Coronary artery (tissue), 2 donors: ENCODE measurements at places on chromosomes 16 and 17.
A peak's percentile ranks its signal among the peaks of the same experiment; 100 is the strongest.

- no peak for DNase-seq
Observed at GRCh38 chr17:27353033-27353460, 59.1 kb downstream of the WSB1 start.

- DNase-seq, result no peak
Observed at GRCh38 chr17:12898110-12898509, 108.8 kb downstream of the ARHGAP44 start.

DNA sequence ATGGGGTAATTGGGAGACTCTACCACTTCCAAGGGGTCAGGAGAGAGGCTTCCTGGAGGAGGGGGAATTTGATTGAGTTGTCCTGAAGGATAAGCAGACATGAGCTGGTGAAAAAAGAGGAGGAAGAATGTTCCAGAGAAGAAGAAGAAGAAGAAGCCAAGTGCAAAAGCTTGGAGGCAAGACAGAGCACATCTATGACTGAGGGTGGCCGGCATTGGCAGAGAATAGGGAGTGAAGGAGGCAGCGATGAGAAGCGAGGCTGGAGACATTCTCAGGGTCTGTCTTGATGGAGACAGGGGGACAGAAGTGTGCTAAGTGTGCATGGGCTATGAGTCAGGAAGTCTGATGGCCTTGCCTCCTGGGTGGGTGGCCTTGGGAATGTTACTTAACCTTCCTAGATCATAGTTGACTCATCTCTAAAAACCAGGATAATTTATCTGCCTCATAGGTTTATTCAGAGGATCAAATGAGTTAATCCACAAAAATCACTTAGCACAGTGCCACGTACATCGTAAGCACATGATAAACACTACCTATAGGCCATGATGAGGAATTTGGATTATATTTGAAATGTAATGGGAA is 171.7 kb downstream of the ABCC12 start:
- no peak for DNase-seq

- no peak for DNase-seq
Observed at GRCh38 chr16:24853830-24854229, 8.1 kb downstream of the SLC5A11 start.

- DNase-seq, result peak; percentile 70
Observed at GRCh38 chr16:69823831-69824563, 61.9 kb downstream of the WWP2 start.

- no peak for DNase-seq
Observed at GRCh38 chr17:45968732-45969131, 30.3 kb upstream of the STH start.

DNA sequence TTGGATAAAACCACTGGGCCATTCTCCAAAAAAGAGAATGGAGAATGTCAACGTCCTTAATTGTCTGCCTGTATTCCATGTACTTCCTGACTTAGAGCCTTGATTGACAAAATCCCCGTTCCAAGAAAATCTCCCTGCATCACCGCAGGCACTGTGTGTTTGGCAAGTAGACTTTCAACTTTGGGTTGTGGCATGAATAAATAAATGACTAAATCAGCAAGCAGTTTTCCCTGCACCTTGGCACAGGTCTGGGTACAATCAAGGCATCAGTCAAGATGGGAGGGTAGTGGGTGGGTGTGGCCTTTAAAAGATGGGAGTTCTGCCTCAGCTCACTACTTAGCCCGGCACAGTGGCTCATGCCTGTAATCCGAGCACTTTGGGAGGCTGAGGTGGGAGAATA is 248.5 kb upstream of the RPL38 start:
- DNase-seq, result peak; percentile 43

DNA sequence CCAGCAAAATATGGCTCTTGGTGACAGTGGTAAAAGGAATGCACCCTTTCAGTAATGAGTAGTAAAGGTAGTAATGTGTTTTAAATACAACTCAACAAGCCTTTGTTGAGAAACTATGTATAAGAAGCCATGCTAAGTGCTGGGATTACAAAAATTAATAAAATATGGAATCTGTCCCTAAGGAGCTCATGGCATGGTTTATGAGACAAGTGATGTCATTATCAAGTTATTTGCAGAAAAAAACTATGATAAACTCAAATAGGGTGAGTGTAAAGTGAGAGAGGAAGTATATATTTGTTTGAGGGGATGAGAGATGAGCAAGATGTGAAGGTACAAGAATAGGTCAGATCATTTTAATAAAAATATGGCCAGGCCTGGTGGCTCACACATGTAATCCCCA is 76.9 kb downstream of the NF1 start:
- DNase-seq, result no peak

GRCh38 chr16:85207357-85207921 is 95.2 kb upstream of the CIBAR2 start:
- no peak for DNase-seq

DNA sequence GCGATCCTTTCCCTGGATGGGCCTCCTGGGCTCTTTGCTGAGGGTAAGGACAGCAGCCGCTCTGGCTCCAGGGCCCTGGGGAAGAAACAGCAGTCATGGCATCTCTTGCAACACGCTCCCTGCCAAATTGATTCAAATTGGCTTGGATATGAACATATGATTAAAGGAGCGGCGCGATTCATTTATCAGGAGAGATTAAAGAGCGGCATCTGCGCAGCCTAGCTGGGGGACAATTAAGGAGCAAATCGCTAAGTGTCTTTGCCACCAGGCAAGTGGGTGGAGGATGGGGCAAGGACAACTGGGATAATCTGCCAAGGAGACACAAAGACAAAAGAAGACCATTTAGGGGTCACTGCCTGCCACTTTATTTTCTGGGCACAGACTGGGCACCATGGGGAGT is 27.8 kb downstream of the PIPOX start:
- no peak for DNase-seq

DNA sequence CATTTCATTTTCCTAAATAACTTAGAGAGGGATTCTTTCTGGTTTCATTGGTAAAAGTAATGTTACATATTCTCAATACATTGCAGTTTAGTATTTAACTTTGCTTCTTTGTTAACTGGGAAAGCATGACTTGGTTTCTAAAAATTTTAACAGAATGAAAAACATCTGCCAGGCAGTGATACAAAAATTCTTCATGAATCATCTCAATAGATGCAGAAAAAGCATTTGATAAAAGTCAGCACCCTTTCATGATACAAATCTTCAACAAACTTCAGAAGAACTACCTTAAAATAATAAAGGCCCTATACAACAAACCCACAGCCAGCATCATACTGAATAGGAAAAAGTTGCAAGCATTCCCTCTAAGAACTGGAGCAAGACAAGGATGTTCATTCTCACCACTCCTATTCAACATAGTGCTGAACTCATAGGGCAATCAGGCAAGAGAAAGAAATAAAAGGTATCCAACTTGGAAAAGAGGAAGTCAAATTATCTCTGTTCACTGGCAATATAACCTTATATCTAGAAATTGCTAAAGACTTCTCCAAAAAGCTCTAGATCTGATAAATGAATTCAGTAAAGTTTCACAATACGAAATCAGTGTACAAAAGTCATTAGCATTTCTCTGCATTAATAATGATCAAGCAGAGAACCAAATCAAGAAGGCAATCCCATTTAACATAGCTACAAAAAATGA is 50.4 kb downstream of the SLFN5 start:
- DNase-seq, result no peak

- no peak for DNase-seq
Observed at GRCh38 chr17:50902372-50903353, 36.5 kb upstream of the TOB1 start.

DNA sequence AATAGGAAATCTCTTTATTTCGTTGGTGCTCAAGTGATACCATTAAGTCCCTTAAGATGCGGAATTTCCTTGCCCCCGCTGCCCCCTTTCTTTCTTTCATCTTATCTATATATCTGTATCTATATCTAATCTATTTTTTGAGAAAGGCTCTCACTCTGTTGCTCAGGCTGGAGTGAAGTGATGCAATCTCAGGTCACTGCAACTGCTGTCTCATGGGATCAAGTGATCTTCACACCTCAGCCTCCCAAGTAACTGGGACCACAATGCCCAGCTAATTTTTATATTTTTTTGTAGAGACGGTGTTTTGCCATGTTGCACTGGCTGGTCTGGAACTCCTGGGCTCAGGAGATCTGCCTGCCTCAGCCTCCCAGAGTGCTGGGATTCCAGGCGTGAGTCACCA is 693.5 kb downstream of the WWOX start:
- DNase-seq, result no peak

GRCh38 chr17:65100316-65101140 is 36.6 kb upstream of the RGS9 start:
- peak; percentile 90 for DNase-seq

DNA sequence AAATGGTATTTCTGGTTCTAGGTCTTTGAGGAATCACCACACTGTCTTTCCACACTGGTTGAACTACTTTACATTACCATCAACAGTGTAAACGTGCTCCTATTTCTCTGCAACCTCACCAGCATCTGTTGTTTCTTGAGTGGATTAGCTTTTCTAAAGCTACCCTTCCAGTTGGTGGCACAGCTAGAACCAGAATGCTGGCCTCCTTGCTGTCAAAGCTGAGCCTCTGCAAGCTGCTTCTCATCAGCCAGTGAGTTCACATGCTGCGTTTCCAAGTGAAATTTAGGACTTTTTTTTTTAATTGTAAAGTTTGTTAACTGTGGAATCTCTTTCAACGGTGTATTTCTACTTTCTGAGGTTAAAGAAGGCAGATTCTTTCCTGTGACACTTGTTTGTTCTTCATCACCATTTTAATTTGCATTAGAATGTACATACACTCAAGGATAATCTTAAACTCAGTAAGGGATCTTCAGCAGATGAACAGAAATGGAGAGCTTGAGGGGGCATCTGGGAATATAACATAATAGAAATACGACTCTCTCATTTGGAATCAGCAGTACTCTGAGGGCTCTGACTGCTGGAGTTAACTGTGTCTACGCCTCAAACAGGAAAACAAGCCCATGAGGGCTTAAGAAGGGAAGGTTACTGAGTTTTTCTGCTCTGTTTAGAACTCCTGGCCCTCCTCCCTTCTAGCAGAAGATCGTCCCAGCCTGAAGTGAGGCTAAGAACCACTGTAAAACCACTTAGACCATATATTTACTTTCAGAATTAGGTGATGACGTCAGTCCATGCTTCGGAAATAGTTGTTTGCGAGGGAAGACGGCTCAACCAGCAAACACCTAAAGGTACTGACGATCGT is 148.4 kb upstream of the FAM20A start:
- DNase-seq, result no peak

- DNase-seq, result no peak
Observed at GRCh38 chr16:27969574-27969973, 93.9 kb downstream of the GSG1L start.
